Activated CD4-positive, CD25-positive, alpha-beta regulatory T cell treated with anti-CD3 and anti-CD28 coated beads, Interleukin-2, amount 50 U/mL, for 16 hours (primary cell): ENCODE measurements at places on chromosomes 6 and 20.

GRCh38 chr20:32017711-32018251 is 7.5 kb downstream of the CCM2L start:
- no peak for DNase-seq

- no peak for DNase-seq
Measured at GRCh38 chr6:10759884-10760329, 12.3 kb downstream of the TMEM14B start.

DNA sequence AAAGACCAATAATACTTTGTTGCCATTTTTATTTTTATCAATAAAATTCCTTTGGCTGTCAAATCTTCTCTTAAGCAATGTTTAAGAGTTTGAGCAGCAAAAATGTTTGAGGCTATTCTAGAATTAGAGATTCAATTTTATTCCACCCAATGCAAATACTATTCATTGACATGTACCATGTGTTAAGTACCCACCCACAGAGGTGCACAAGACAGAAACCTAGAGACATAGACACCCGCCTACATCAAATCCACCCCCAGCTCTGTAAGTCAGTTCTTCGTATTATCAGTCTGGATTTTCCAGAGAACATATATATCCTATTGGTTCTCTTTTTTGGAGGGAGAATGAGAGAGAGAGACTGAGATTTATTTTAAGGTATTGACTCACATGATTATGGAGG is 463.7 kb downstream of the EPM2A start:
- no peak for DNase-seq

DNA sequence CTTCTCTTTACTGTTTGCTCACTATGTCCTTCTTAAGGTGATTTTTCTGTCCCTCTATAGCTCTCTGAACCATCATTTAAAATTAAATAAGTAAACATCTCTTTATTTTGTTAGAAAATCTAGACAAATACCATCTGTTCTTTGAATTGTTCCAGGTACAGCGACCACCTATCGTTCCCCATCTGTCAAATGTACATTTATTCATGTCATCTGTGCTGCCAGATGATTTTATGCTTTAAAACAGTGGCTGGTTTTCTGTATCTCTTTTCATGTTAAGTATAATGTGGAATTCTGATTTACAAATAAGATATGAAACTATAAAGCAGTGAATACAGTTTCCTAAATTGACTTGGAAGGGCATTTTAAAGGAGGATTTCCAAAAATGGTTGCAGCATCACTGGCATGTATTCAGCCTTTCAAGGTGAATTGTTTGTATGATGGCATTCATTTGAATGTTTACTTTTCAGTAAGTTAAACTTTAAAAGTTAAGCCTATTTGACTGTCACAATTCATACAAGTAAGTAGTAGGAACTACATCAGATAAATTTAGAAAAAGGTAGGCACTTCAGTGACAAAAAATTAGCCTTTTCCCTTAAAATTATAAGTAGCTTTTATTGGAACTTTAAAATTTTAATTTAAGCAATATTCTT is 92.6 kb upstream of the CLVS2 start:
- no peak for DNase-seq

- DNase-seq = no peak
Measured at GRCh38 chr20:19695081-19695480, 63.0 kb upstream of the RIN2 start.

- peak; percentile 33 for DNase-seq
Measured at GRCh38 chr20:51480507-51481270, 61.8 kb downstream of the NFATC2 start.

DNA sequence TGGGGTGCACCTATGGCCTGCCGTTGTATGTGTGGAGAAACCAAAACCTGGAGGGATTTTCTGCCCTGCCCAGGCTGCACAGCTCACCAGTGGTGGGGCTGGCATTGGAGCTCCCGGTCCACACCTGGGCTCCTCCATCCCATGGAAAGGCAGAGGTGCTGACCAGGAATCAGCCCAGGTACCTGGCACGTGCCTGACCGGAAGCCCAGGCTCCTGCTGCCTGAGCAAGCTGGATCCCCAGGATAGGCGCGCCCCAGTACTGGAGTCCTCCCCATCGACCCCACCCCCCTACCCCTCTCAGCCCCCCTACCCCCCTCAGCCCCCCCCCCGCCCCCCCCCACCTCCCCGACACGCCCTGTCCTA is 39.9 kb upstream of the HMGA1 start:
- no peak for DNase-seq

DNA sequence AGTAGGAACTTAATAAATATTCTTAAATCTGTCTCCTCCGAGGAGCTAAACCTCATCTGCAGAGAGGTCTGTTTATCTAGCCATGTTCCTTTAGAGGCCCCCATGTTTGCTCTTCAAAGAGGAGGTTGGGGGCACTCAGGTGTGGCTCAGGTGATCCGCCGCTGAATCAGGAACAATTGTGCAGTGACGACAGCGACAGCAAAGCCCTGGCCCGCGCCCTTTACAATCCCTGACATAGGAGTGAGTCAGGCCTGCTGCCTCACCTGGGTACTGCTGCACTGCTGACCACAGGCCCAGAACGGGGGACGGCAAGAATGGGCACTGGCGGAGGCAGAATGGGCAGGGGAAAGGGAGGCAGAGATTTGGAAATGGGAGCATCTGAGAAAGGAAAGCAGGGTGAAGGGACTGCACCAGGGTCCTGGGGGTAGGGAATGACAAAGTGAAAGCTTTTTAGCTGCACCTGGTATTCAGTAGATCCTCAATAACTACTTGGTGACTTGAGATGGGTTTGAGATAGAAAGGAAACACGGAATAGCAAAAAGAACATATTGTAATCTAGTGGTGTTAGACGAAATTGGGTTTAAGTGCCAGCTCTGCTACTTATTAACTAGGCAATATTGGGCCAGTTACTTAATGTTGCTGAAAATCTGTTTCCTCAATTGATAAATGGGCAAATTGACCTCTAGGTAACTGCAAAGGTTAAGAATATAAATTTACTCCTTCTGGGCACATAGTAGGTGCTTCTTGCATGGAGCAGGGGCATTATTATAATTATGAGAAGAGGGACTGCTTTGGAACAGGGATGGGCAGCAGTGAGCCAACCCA is 5.4 kb upstream of the IER3 start:
- no peak for DNase-seq

DNA sequence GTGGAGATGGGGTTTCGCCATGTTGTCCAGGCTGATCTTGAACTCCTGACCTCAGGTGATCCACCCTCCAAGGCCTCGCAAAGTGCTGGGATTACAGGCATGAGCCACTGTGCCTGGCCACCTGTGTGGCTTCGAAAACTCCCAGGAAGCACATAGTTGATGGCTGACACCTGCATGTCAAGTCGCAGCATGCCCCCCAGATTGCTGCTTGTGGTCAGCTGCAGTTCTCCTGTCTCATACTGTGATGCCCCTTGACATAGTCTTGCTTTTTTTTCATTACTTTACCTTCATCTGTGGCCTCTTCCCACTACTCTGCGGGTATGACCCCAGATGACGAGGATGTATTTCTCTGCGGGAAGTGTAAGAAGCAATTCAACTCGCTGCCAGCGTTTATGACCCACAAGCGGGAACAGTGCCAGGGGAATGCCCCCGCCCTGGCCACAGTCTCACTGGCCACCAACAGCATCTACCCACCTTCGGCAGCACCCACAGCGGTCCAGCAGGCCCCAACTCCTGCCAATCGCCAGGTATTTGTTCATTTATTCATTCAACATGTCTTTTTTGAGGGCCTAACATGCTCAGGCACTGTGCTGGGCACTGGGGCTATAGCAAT is 13.1 kb downstream of the ZNF341 start:
- no peak for DNase-seq

DNA sequence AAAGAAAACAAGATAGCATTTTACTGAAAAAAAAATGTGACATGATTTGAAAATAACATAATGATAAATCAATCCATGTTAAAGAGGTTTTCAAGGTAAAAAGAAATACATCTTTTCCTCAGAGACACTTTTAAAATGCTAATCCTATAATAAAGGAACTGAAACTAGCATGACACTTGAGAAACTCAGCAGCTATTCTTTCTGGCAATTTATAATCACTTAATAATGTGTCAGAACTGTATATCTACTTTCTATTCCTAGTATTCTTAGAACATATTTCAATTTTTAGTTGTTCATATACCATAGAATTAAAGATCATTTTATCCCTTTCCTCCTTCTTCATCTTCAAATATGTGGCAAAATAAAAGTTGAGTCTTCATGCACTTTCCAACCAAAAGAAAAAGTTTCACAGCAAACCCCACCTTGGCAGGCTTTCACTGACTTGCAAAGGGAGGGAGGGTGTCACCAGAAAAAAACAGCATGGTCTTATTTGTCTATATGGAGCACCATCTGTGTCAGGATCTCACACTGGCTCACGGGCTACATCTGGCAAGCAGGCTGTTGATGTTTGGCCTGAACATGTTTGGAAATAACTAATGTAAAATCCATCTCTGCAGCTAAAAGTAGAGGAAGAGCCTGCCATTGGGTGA is 48.5 kb downstream of the FHL5 start:
- DNase-seq = no peak

DNA sequence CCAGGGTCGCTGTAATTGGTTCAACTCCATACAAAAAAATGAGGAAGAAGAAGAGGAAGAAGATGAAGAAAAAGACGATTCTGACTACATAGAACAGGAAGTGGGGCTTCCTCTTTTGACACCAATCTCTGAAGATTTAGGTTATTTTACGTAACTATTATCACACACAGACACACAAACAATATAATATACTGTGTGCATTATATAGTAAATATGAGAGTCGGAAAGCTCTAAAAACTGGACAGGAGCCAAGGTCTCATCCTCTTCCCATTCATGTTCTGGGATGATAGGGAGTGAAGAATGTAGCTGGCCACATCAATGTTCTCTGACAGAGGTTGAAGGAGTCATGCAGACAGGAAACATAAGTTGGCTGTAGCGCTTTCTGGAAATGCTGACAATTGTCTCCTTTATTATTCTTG is 13.3 kb downstream of the RSPH4A start:
- no peak for DNase-seq

GRCh38 chr6:24981386-24981760 is 45.6 kb upstream of the RIPOR2 start:
- DNase-seq = no peak

GRCh38 chr6:7270320-7271204 is 42.4 kb downstream of the SSR1 start:
- DNase-seq = no peak

DNA sequence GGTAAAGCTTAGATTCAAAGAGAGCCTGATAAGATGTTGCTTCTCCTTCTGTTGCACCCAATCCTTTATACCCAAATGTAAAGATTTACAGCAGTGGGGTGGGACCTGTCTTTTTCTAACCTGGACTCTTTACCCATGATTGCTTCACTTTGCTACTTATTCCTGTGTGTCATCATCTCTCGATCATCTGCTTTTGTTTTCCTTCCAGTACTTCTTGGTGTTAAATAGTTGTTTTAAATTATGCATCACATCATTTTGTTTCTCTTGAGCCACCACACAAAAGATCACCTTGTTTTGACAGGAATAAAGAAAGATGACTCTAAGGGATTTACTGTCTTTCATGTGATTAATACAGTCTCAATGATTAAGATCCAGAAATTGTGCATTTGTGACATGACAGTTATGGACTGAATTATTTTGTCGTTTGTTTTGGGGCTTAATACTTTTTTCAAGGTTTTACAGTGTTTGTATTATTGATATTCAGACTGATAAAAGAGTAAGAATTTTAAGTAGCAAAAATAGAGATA is 123.1 kb downstream of the CDKAL1 start:
- DNase-seq = no peak

- no peak for DNase-seq
Measured at GRCh38 chr6:113585246-113585645, 271.9 kb upstream of the MARCKS start.

DNA sequence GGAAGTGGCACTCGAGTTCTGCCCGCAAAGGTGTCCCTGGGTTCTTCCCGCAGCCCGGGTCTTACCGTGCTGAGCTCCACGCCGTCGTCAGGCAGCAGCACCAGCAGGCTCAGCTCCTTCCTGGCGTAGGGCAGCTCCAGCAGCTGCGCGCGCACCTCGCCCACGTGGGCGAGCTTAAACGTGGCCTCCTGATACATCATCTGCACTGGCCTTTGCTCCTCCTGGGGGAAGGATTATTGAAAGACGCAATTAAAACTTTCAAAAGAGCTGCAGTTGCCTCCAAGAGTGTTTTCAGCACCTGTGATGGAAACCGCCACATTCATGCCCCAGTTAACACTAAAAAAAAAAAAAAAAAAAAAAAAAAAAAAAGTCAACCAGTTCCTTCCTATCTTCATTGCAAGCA is 11.3 kb downstream of the SERPINB9 start:
- peak; percentile 55 for DNase-seq
